Transverse colon (tissue), 4 donors: ENCODE measurements at places on chromosomes 12 and 14.

DNA sequence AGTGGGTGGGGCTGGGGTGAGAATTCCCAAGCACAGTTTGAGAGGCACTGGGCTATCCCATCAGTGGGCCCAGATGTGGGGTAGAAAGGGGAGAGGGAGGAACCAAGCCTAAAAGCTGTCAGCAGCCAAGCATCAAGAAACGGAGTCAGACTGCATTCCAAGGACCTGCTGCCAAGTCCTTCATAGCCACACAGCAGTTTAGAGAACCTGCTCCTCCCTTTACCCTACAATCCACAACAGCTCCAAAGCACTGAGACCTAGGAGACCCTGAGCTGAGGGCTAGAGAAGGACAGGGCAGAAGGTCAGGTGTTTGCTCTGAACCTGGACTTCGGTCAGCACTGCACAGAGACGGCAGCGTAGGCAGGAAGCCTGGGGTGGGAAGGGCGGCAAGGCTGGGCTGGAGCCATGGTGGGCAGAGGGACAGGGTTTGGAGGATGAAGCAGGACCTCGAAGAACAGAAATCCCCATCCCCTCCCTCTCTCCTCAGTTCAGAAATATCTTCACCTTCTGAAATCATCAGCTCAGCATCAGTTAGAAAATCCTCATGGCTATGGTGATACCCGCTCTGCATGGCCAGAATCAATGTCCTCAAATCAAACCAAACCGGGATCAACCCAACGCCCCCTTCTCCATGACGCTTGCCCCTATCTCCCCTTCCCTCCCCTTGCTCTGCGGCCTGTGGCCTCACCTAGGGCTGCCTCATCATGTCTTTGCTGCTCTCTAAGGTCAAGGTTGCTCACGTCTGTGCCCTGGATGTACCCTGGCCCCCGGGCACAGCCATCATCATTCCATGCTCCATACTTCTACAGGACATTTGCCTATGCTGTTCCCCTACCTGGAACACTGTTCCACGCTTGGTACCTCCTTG is 12.9 kb upstream of the SERPINA4 start:
- no peak overlapping the region for H3K27ac ChIP-seq
- DNase-seq = no peak
- H3K36me3 ChIP-seq = no peaks in the 10 kb centered on the region

- no peaks in the 10 kb centered on the region for H3K4me1 ChIP-seq
- no peaks in the 10 kb centered on the region for H3K27me3 ChIP-seq
- H3K36me3 ChIP-seq = no peaks in the 10 kb centered on the region
- H3K27ac ChIP-seq = no peak overlapping the region
Measured at GRCh38 chr14:66015071-66015780, 470.9 kb upstream of the CCDC196 start.

DNA sequence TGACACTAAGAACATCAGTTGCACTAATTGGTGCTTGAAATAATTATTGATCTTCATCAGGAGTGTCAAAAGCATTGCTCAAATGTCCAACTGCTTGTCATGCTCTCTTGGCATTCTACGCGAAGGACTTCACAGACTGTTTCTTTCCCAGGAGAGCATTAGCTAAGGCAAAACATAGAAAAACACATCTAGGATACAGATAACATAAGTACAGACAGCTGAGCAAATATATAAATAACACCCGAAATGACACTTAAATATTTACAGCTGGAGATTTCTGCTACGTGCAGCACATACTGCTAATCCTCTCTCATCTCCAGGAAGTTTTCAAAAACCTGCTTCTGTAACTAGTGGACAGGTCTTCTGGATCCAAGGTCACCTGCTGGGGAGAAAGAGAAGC is 120.0 kb upstream of the PRMT8 start:
- no peak overlapping the region for H3K4me3 ChIP-seq
- H3K27ac ChIP-seq = no peak overlapping the region
- DNase-seq = no peak
- H3K4me1 ChIP-seq = no peaks in the 10 kb centered on the region
- peaks cover 46% of the 10 kb centered on the region for H3K27me3 ChIP-seq

DNA sequence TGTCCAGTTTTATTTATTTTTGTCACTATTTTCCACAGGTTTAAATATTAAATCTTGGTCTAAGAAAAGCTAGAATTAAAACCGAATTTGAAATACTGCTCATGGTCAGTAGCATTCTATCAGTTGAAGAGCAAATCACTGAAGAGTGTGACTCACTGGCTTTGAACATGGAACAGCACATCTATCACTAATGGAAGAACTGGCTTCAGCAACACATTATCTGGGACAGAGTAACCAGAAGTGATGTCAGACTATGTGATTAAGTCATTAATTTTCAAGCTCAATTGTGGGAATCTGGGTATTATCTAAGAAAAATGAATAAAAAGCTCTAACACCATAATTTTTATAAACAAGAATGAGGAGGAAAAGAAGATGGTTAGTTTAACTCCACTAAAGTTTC is 527.5 kb downstream of the TMTC2 start:
- no peaks in the 10 kb centered on the region for H3K4me1 ChIP-seq
- no peak for DNase-seq
- no peaks in the 10 kb centered on the region for H3K36me3 ChIP-seq
- H3K27me3 ChIP-seq = no peaks in the 10 kb centered on the region
- H3K4me3 ChIP-seq = no peak overlapping the region

- no peaks in the 10 kb centered on the region for H3K27me3 ChIP-seq
- no peak for DNase-seq
- H3K27ac ChIP-seq = no peak overlapping the region
- H3K4me1 ChIP-seq = no peaks in the 10 kb centered on the region
- H3K4me3 ChIP-seq = no peak overlapping the region
Measured at GRCh38 chr14:77406718-77407117, 16.6 kb downstream of the NOXRED1 start.
